Activated T-cell treated with anti-CD3 and anti-CD28 coated beads, Interleukin-2, amount 50 U/mL, for 72 hours (primary cell): ENCODE measurements at places on chromosomes 2 and 18.

GRCh38 chr2:136495636-136496035 lies 269.7 kb upstream of the THSD7B start:
- DNase-seq: no peak

DNA sequence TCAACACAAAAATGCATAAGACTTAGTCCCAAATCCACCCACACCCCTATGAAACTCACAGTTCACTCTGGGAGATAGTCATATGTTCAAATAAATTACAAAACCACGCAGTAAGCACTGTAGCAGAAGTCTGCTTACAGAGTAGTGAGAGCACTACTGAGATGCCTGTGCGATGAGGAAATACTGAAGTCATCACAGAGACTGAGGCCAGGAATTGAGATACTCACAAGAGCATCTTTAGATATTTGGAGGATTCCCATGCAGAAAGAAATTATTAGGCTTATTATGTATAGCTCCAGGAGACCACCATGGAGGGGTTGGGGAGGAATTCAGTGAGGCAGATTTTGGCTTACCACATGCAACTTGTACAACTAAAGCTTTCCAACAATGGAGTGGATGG lies 82.3 kb downstream of the ANTXR1 start:
- DNase-seq: no peak

GRCh38 chr18:77015169-77015568 lies 117.4 kb downstream of the MBP start:
- no peak for DNase-seq

GRCh38 chr2:217101972-217102371 lies 242.1 kb upstream of the TNP1 start:
- no peak for DNase-seq

DNA sequence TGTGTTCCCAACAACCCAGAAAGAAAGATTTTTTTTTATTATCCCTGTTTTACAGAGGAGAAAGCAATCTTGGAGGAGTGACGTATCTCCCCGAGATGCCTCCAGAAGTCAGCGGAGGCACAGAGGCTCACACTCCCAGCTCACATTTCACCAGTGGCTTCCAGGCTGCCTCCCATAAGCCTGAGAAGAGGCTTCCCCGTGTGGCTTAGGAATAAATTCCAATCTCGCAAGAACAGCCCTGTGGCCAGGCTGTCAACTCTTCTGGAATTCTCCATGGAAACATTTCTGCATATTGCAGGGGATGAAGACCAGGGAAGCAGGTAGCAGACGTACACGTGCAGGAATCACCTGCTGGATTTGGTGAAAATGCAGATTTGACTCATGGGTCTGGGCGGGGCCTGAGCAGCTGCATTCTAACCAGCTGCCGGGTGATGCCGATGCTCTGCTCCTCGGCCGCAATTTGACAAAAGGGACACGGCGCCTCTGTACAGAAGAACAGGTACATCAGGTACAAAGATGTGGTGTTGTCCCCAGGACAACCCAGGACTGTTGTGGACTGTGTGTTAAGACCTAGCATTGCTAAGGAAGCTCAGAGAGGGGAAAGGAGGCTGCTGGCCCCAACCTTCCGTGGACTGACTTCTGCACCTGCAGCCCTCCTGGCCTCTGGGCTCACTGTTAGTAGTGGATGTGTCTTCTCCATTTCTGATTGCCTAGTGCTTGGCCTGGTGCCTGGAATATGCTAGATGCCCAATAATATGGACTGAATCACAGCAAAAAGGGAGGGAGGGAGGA lies 114.2 kb upstream of the ID2 start:
- no peak for DNase-seq
